ENCODE measurements at places on chromosomes 16 and 17. TPM values are rescaled to one million over a fixed set of nuclear protein-coding genes. Genes with fewer than 3 reads are reported as not detected.

DNA sequence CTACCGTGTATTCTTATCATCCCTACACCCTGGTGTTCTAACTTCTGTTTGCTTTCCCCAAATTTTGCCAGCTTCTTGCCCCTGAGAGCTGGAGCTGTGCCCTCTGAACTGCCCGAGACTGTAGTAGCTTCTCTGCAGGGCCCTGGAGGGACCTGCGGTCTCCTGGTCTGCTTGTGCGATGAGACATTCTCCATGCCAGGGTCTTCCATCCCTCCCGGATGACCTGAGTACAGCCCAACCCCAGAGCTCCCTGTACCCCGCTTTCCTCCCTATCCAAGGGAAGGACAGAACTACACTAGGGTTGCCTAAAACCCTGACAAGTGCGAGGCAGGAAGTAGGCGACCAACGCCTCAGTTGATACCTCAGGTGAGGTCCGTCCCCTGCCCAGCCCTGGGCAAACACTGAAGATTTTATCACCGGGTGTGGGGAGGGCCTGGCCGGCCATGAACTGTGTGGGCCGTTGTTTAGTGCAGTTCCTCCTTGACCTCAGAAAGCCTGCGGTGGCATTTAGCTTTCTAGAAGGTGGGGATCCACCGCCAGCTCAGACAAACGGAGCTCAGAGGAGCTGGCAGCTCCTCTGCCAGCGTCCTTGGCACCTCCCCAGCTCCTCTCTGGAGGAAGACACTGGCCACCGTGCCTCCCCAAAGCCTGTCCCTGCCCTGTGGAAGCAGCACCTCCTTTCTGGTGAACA lies 13.7 kb downstream of the CANT1 start:
- H3K27me3 ChIP-seq, result no peaks in the 10 kb centered on the region
- H3K4me1 ChIP-seq, result no peaks in the 10 kb centered on the region
- H3K36me3 ChIP-seq, result peaks cover 39% of the 10 kb centered on the region
- no peak overlapping the region for H3K27ac ChIP-seq

- H3K27ac ChIP-seq, result peak overlapping the region; percentile 58
- H3K27me3 ChIP-seq, result no peaks in the 10 kb centered on the region
- H3K36me3 ChIP-seq, result no peaks in the 10 kb centered on the region
- no peak for DNase-seq
- peaks cover 2% of the 10 kb centered on the region for H3K4me1 ChIP-seq
- H3K4me3 ChIP-seq, result no peak overlapping the region
Measured at GRCh38 chr16:87581857-87582215, 20.5 kb upstream of the JPH3 start.

CCL16 gene
- 0.65 TPM for total RNA-seq

GRCh38 chr16:80323187-80323807 lies 217.5 kb upstream of the DYNLRB2 start:
- no peak overlapping the region for H3K27ac ChIP-seq
- no peak for DNase-seq
- no peaks in the 10 kb centered on the region for H3K4me1 ChIP-seq
- H3K4me3 ChIP-seq, result no peak overlapping the region

DNA sequence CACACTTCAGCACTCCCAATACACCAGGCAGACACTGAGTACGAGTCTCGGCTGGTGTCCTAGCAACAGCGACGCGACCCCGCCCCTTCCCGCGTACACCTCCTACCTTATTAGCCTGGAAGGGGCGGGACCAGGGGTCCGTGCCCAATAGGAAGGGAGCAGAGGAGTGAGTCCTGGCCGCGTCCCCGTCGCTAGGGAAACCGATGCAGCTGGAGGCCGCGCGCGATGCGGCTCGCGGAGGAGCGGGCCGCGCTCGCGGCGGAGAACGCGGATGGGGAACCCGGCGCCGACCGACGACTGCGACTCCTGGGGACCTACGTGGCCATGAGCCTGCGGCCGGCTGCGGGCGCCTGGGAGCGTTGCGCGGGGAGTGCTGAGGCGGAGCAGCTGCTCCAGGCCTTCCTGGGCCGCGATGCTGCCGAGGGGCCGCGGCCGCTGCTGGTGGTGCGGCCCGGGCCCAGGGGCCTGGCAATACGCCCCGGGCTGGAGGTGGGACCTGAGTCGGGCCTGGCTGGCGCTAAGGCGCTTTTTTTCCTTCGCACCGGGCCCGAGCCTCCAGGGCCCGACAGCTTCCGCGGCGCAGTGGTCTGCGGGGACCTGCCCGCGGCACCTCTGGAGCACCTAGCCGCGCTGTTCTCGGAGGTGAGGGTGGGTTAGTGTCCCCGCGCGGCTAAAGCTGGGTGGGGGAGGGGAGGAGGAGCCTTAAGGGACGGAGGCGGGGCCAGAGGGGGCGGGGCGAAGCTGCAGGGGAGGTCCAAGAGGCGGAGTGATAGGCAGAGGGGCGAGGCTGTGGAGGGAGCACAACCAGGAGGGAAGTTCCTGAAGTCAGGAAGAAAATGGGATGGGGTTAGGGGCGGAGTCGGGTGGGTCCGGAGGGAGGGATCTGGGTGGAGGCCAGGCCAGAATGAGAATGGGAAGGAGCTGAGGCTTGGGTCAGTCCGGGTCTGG lies at the start of gene DNAH9:
TSS of gene DNAH9 (plus strand) at position 197 of the 948 bp plus-strand sequence. CDS start at position 226, 29 bp downstream.
- peak within 1 kb of the TSS; percentile 28 for H3K4me3 ChIP-seq
- peaks cover 3% of the 10 kb centered on the region for H3K4me1 ChIP-seq
- H3K27ac ChIP-seq, result peak within 1 kb of the TSS; percentile 48
- H3K36me3 ChIP-seq, result no peaks in the 10 kb centered on the region
- no peaks in the 10 kb centered on the region for H3K27me3 ChIP-seq

PDIA2 gene
- total RNA-seq, result 0.09 TPM

- H3K4me3 ChIP-seq, result no peak overlapping the region
- H3K4me1 ChIP-seq, result no peaks in the 10 kb centered on the region
- no peaks in the 10 kb centered on the region for H3K36me3 ChIP-seq
- H3K27ac ChIP-seq, result no peak overlapping the region
- DNase-seq, result no peak
Measured at GRCh38 chr17:48718227-48718760, 4.0 kb downstream of the PRAC1 start.

DNA sequence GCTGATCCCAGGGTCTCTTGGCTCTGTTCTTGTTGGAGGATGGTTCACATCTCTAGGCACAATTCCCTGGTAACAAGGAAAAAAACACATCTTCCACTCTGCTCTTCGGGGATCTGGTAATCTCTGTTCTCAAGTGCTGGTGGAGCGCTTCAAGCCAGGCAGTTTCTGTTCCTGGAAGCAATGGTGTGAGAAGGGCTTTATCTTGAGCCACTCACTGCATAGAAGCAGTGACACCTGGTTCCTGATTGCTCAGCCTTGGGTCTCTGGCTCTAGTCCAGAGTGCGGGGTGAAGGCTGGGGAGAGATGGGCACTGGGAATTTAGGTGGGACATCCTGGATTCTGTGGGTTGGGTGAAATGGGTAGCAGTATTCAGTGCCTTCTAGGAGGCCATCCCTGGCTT lies 14.1 kb downstream of the AKAP1 start:
- H3K4me3 ChIP-seq, result no peak overlapping the region
- no peaks in the 10 kb centered on the region for H3K36me3 ChIP-seq
- peaks cover 24% of the 10 kb centered on the region for H3K4me1 ChIP-seq

PIK3R5 gene
- 2.9 TPM for total RNA-seq

DNA sequence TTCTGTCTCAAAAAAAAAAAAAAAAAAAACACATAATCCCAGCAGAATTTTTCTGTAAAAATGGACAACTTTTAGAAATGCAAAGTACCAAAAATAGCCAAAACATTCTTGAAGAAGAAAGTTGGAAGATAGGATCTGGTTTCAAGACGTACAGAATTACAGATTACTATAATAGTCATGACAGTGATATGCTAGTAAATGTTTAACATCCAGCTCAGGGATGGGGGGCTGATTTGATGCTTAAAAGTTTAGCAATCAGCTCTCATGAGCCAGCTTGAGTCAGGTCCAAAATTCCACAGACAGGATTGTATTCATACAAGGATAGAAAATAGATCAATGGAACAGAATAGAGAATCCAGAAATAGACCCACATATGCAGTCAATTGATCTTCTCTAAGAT lies 100.5 kb downstream of the CYB561 start:
- H3K27me3 ChIP-seq, result no peaks in the 10 kb centered on the region
- H3K4me1 ChIP-seq, result no peaks in the 10 kb centered on the region
- no peak overlapping the region for H3K4me3 ChIP-seq
- no peak overlapping the region for H3K27ac ChIP-seq
- H3K36me3 ChIP-seq, result no peaks in the 10 kb centered on the region

GRCh38 chr16:69310653-69311532 lies at the start of gene VPS4A:
Gene VPS4A, plus strand, starts transcription at chr16:69311350. Its CDS starts 162 bp downstream, at chr16:69311512.
- peak within 1 kb of the TSS; percentile 86 for H3K27ac ChIP-seq
- H3K4me1 ChIP-seq, result peaks cover 38% of the 10 kb centered on the region
- H3K4me3 ChIP-seq, result peak within 1 kb of the TSS; percentile 94
- peak; percentile 99 for DNase-seq

DNA sequence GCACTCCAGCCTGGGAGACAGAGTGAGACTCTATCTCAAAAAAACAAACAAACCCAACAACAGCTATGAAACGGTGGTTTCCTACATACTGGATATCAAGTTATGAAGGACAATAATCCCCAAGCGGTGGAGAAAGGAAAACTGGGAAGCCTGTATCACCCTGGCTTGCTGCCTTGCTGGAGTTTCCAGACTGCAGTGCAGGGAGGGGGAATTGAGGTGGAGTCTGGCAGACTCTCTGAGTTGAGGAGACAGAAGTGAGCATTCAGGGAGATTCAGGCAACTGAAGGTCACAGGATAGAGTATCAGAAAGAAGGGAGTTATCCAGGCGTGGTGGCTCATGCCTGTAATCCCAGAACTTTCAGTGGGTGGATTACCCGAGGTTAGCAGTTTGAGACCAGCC lies 11.9 kb downstream of the QRICH2 start:
- H3K27ac ChIP-seq, result no peak overlapping the region
- no peaks in the 10 kb centered on the region for H3K27me3 ChIP-seq
- H3K36me3 ChIP-seq, result no peaks in the 10 kb centered on the region
- no peak for DNase-seq
- no peak overlapping the region for H3K4me3 ChIP-seq
- no peaks in the 10 kb centered on the region for H3K4me1 ChIP-seq

FZD2 gene
- total RNA-seq, result 0.42 TPM

KRT31 gene
- not detected for total RNA-seq

Measured in liver (tissue), 10 donors.